Forelimb muscle (tissue), 1 donor: ENCODE measurements at places on chromosomes 12 and 14.

GRCh38 chr12:55039395-55040354, 19.9 kb downstream of the NEUROD4 start:
- no peak for DNase-seq

DNA sequence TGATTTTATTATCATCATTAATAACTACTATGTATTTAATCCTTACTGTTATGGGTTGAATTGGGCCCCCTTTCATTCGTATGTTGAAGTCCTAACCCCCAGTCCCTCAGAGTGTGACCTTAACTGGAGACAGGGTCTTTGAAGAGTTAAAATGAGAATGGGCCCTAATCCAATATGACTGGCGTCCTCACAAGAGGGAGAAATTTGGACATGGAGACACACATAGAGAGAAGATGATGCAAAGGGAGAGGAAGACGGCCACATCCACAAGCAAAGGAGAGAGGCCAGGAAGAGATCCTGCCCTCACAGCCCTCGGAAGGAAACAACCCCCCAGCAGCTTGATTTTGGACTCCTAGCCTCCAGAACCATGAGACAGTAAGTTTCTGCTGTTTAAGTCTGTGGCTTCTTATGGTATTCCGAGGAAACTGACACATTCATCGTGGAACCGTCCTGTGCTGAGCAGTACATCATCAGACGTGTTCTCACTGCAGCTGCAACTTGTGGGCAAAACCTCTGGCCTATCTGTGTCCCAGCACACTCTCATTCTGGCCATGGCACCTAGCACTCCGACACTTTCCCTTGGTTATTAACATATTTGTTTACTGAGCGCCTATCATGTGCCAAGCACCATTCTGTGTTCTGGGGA, 127.6 kb downstream of the SLC38A6 start:
- no peak for DNase-seq

DNA sequence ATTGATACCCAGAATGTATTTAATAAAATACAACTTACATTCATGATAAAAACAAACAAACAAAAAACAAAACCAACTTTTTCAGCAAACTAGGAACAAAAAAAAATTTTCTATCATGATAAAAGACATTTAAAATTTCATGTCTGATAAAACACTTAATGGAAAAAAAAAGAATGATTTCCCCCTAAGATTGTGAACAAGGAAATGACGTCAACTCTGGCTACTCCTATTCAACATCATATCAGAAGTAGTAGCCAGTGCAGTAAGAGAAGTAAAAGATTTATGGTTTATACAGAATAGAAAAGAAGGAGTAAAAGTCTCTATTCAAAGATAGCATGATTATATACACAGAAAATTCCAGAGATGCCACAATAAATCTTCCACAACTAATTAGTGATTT, 1306.6 kb downstream of the FSCB start:
- no peak for DNase-seq

GRCh38 chr14:78016532-78016931, 153.6 kb upstream of the NRXN3 start:
- DNase-seq = no peak

GRCh38 chr12:90112666-90113065, 404.0 kb upstream of the ATP2B1 start:
- DNase-seq = no peak

- DNase-seq = no peak
These were observed 18.4 kb upstream of the PRPF39 start for GRCh38 chr14:45065540-45065939.

DNA sequence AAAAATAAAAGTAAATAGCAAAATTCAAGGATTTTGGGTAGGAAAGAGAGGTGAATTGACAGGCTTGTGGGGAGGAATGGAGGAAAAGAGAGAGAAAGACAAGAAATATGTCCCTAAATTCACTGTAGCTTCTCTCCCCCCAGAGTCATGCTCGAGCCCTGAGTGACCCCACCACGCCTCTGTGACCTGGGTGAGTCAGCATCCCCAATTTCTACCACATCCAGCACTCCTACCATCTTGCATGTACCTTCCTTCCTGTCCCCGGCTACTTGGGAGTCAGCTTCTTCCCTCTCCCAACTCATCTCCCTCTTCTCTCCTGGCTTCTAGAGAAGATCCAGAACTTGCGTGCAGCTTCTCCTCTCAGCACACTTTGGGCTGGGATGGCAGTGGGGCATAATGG, 9.8 kb downstream of the ZNF219 start:
- DNase-seq = no peak

GRCh38 chr14:100771121-100771800, 44.6 kb downstream of the DLK1 start:
- no peak for DNase-seq

DNA sequence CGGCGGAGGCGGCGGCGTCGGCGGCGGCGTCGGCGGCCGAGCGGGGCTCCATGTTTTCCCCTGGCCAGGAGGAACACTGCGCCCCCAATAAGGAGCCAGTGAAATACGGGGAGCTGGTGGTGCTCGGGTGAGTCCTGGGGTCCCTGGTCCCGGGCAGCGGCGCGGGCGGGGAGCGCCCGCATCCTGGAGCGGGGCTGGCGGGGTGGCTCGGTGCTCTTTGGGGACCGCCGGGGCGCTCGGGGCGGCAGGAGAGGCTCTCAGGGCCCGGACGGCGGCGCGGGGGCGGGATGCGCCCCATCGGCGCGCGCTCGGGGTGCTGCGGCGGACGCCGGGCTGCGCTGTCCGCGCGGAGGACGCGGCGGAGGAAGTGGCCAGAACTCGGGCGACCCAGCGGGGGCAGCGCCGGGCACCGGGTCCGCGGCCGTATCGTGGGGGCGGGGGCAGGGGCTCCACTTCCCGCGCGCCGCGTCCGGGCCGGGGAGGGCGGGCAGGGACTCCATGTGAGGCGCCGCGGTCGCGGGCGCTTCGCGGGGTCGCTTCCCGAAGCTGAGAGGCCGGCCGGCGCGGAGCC, 485 bp downstream of the PELI2 start:
- no peak for DNase-seq

GRCh38 chr12:129440278-129440677, 463.5 kb downstream of the TMEM132D start:
- DNase-seq = no peak

DNA sequence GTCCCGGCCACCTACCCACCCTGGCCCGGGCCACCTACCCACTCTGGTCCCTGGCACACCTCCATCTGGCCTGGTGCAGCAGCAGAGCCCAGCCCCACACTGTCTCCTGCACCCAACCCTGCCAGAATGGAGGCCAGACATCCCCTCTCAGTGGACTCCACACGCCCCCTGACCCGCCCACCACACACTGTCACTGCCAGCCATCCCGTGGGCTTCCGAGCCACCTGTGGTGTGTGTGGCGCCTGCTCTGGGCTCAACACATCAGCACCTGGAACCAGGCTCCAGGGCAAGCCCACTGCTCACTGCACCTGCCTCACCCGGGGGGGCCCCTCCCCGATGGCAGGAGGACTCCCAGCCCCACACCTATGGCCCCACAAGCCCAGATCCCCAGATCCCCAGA, 50.5 kb downstream of the FBRSL1 start:
- DNase-seq = no peak

GRCh38 chr14:97177635-97178034, 380.5 kb downstream of the VRK1 start:
- DNase-seq = no peak

DNA sequence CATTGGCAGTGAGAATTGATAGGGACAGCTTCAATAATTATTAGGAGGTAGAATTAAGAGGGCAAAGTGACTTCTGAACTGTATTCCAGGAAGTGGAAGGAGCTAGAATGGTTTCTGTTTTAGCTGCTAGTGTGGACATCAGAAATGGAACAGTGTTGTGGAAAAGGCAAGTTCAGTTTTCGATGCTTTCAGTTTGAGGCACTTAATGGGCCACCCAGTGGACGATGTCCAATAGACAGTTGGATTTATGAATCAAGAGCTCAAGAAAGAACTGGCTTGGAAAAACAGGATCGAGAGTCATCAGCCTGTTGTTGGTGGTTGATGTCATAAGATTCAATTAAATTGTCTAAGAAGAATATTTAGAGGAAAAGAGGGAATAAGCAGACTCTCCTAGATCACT, 136.3 kb downstream of the DYRK2 start:
- no peak for DNase-seq

- DNase-seq = no peak
These were observed 174.3 kb downstream of the AACS start for GRCh38 chr12:125239563-125239962.

GRCh38 chr14:69519204-69520100, 34.9 kb downstream of the PLEKHD1 start:
- DNase-seq = no peak

- DNase-seq = no peak
These were observed 172.7 kb upstream of the PARP11 start for GRCh38 chr12:4045786-4046494.

- no peak for DNase-seq
These were observed 35.1 kb downstream of the SPX start for GRCh38 chr12:21561158-21561557.

DNA sequence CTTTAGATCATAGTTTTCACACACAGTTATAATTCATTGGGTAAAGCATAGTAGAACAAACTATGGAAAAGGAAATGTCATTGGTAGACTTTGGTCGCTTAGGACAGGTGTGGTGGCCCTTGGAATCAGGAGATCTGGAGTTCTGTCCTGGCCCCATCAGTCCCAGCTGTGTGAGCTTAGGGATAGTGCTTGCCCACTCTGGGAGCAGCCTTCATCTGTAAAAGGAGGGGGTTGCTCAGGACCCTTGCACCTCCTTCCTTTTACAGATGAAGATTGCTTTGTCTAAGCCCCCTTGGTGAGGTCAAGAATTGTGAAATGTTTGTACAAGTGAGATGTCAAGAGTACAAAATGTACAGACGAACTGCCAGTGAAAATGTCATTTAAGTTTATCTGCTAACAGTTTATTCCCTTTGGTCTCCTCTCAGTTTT, 93.2 kb downstream of the BORCS5 start:
- DNase-seq = no peak

DNA sequence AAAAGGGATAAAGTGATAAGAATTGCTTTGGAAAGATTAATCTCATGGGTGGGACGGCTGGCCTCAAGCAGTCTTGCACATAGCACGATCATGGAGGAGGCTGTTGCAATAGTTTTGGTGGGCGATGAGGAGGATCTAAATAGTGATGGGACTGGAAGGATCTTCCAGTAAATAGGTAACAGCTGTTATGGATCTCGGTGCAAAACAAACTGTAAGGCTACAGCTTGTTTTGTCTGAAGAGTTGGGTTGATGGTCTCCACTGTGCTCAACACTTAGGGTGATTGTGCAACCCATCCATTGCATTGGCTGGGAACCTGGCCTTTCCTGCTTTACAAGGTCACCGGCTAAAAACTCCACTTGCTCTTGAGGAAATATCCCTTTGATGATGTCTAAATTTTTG, 21.0 kb downstream of the IGF1 start:
- no peak for DNase-seq

- no peak for DNase-seq
These were observed 915.2 kb downstream of the RPS29 start for GRCh38 chr14:48670939-48671338.

DNA sequence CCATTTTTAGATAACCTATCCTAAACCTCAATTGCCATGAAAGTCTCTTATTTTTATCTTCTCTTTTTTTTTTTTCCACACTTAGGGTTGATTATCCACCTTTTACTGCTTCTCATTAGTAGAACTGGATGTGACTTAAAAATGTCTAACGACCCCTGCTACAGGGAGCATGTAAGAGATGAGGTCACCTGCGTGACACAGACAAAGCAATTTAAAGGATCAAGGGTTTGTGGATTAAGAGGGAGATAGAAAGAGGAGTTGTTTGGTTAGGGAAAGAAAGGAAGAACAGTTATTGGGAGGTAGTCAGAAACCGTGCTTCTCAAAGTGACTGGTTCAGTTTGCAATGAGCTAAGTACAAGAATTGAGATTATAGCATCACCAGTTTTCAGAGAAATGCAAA, 239.1 kb downstream of the ALX1 start:
- DNase-seq = no peak

DNA sequence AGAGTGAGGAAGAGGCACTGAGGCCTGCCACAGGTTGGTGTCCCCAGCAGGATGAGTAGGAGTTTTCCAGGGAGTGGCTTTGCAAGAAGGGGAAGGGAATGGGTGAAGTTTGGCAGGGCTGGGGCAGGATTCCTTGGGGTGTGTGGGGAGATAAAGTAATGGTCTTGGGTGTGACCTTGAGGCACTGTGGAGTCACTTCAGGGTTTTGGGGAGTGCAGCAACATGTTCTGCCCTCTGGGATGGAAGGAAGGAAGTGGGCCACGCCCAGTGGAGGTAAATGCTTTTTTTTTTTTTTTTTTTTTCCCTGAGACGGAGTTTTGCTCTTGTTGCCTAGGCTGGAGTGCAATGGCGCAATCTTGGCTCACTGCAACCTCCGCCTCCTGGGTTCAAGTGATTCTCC, 108.9 kb downstream of the ADCK1 start:
- no peak for DNase-seq

- DNase-seq = no peak
These were observed 46.2 kb upstream of the OR4E1 start for GRCh38 chr14:21719841-21720240.

- no peak for DNase-seq
These were observed 26.4 kb upstream of the NUDT14 start for GRCh38 chr14:105207460-105207901.

DNA sequence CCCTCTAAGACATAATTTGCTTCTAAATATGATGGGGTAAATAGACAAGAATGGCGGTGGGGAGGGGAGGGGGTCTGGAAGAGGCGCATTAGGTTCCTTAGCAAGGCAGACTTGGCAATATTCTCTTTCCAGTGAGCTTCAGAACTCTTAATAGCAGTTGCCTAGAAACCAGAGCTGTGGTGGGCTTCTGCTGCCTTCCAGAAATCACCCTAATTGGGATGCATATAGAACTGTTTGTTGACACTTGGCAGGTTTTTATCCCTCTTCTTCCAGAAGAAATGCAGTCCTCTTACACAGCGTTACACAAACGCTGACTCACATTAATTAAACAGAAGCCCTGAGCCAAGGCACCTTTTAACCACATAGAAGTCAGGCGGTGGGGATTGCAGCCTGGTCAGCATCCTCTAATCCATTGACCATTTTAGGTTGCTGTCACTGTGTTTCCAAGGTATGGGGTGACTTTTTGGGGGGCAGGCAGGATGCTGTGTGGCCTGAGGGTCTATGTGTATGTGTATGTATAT, 114.1 kb downstream of the CCDC60 start:
- DNase-seq = no peak

DNA sequence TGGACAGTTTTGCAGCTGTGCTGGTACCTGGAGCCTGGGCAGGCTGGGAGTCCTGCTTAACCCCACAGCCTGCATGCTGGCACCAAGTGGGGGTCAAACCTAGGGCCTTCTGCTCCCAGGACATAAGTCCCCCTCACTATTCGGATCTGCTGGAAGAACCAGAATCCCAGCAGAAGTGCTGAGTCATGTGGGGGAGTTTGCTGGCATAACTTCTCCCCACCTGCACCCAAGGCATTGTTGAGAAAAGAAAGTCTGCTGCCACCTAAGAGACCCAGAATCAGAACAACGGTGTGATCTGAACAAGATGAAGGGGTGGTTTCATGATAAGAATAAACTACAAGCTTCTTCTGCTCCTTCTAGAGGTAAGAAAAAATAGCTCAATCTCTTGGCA, 102.7 kb downstream of the RBM19 start:
- DNase-seq = no peak

GRCh38 chr14:98593361-98593761, 678.6 kb downstream of the BCL11B start:
- DNase-seq = no peak

- peak; percentile 29 for DNase-seq
These were observed 50.9 kb upstream of the BICDL1 start for GRCh38 chr12:119938049-119938667.

- no peak for DNase-seq
These were observed 384.1 kb downstream of the ALG10 start for GRCh38 chr12:34406228-34406995.
